ENCODE measurements at places on chromosomes 3 and 15. TPM values are rescaled to one million over a fixed set of nuclear protein-coding genes. Genes with fewer than 3 reads are reported as not detected.

Gene TMEM40
- total RNA-seq, result 1.2 TPM

Gene RAB5A
- 39.1 TPM for total RNA-seq

Gene TUSC7
- total RNA-seq, result not detected

Gene NTRK3
- 0.85 TPM for total RNA-seq

Gene KBTBD13
- 0.97 TPM for total RNA-seq

DNA sequence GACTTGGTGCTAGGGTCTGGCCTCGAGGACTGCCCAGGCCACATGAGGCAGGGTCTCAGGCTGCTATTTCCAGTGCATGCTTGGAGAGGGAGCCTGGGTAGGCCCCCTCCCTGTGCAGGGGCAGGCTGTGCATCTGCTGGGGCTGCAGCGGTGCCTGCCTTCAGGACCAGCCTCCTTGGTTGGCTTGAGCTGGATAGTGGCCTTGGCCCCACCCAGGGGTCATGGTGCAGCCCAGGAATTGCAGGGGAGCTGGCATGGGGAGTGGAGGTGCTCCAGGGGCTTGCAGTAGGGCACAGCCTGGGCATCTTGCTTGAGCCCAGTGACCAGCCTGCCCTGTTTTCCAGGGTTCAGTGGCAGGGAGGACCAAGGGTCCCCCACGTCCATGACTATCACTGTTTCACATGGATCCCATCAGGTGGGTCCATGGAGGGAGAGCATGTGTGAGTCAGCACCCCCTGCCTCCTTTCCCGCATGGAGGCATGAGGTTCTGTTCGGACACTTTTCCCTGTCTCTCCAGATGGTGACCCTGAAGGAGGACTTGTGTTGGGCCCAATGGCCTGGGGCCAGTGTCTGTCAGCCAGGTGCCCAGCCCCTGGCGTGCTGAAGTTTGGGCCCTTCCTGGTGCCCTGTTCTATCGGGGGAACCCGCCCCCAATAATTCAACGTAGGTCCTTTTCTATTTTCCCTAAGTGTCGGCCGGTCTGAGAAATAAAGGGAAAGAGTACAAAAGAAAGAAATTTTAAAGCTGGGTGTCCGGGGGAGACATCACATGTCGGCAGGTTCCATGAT is 218.6 kb downstream of the SNRPN start:
- DNase-seq, result no peak

GRCh38 chr3:97066531-97066930 is 252.1 kb downstream of the EPHA6 start:
- no peak for DNase-seq

DNA sequence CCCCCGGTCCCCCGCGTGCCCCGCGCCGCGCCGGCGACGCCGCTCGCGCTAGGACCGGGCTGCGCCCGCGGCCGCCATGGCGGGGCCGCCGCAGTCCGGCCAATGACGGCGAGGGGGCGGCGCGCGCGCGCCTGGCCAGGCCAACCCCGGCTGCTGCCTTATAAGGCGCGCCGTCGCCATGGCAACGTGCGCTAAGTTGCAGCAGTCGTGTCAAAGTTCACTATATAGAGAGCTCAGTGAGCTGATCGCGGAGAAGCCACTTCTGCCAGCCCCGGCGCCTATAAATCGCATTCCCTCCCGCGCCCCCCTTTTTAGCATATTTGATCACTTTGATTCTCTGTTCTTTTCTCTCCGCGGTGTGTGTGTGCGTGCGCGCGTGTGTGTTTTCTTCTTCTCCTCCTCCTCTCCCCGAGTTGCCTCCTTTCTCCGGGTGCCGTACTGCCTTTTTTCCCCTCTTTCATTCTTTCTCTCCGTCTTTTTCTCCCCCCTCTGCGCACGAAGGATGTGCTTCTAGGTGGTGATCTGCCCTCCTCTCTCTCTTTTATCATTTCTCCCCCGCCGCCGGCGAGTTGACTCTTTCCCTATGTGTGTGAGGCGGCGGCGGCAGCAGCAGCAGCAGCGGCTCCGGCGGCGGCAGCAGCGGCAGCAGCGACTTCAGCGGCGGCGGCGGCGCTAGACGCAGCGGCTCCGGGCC is at the start of gene NR2F2:
Gene NR2F2, plus strand, starts transcription at position 251 of the 694 bp plus-strand sequence. CDS start 1,406 bp downstream, outside the sequence.
- peak; percentile 93 for DNase-seq

DNA sequence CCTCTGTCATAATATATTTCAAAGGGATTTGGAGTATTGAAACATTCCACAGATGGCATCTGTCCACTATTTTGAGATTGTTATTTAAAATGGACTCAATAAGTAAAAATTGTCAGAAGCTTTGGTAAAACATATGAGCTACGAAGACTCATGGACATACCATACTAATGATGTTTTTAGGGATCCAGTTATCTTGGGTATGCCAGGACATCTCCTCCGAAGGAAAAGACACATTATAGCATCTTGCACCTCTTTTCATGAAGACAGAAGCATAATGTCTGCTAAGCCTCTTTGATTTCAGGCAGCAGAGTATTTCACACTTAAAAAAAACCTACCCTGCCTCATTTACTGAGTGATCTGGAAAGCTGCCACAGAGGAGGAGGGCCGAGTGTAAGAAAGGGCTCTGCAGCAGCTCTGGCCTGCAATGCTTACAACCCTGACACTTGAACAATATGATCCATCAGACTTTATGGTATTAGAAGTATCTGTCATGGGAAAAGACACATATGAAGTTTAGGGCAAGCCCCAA is 284.8 kb downstream of the TUSC7 start:
- no peak for DNase-seq

DNA sequence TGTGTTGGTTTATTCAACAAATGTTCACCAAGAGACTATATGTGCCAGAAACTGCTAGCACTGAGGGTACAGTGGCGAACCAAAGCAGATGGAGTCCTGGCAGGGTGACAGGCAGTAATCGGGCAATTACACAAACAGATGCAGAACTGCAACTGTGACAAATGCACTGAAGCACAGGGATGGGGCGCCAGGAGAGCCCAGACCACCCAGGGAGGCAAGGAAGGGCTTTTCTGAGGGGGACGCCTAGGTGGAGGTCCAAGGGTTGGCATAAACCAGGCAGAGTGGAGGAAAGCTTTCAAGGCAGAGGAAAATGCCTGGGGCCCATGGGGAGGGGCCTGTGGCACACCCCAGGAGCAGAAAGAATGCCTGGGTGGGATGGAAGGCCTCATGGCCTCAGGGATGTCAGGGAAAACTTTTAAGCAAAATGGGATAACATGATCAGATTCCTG is 5.5 kb downstream of the DIS3L start:
- DNase-seq, result no peak

DNA sequence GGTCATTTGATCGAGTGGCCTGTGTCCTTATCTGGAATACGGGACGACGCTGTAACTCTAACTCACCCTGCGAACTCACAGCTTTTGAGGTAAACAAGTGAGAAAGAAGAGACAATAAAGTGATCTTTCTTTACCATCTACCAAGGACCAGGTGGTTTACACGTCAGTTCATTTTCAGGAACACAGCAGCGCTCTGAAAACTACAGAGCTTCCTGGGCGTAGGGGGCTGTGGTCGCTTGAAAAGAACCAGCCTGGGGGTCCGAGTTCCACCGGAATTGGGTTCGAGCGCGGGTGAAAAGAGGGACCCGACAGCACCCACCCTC is 357 bp downstream of the KIAA1143 start:
- DNase-seq, result no peak

DNA sequence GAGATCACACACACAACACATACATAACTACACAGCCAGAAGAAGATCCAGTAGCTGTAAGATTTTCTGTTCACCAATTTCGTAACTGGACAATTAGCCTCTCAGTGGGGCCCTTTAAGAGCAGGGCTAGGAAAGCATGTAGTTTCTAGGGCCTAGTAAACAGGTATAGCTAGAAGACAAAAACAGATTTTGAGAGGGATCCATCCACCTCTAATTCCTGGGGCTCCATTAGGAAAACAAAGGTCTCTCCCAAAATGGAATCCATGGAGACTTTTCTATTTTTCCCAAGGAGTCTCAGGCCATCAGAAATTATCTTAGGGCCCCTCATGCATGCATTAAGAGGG is 10.5 kb downstream of the KIF15 start:
- no peak for DNase-seq

DNA sequence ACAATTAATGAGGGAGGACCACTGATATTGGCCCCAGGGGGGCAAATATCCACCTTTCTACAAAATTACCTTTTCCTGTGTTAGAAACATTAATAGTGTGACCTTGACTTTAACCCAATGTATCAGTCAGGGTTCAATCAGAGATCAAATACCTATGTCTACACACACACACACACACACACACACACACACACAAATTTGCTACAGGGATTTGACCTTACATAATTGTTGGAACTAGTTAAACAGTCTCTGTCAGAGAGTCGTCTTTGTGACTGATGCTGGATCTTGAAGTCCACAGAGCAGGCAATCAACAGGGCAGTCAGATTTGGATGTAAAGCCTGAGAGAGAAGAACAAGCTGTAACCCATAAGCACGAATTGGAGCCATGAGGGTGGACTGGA is 32.5 kb downstream of the TM4SF4 start:
- DNase-seq, result no peak

DNA sequence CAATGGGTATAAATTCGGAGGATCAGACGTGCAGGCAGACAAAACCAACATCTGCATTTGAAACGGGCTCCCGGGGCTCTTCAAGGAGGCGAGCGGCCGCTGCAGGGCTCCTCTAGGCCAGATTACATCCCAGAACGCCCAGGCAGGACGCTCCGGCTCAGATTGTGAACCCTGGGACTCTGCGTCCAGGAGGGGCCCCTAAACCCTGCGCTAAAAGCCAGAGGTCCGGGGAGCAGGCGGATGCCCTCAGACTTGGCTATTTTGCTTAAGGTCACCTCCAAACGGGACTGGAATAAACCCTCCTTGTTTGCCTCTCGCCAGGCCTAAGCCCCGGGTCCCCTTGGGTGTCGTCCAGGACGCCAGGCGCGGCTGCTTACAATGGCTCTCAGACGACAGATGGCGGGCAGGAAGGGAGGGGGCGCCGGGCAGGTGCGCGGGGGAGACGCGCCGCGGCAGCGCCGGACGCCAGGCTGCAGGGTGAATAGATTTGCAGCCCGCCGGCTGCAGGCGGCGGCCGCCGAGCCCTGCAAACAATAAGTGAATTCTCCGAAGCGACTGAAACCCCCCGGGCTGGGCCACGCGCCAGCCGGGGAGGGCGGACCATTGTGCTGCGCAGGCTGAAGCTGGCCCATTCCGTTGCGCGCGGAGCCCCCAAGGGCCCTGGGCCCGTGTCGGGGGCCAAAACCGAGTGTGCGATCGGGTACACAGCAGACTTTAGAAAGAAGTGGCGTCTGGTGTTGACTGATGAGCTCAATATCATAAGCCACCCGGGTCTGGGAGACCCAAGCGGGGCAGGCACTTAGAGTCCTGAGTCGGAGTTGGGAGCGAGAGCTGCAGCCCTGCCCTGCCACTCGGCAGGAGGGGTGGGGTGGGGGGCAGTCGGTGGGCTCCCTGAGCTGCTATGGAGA is 32.3 kb upstream of the AMOTL2 start:
- DNase-seq, result no peak

DNA sequence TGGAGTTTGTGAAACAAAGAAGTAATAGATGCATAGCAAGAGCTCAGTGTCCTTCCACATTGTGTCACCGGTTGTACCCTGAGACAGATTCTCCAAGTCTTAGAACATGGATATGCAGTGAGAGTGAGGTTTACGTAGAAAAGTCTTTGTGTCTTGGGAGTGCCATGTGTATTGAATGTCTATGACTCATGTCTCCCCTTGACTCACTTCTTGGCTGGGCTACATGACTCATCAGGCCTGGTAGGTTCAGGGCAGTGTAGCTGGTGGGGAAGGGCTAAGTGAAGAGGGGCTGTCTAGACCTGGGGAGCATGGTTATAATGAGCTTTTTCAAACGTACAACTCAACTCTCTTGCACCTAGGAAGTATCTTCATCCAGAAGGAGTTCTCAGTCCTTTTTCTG is 167.4 kb downstream of the GAP43 start:
- DNase-seq, result no peak

GRCh38 chr15:71202712-71203111 is 87.4 kb downstream of the THSD4 start:
- DNase-seq, result no peak

- no peak for DNase-seq
Measured at GRCh38 chr3:85102781-85103180, 144.0 kb downstream of the CADM2 start.

DNA sequence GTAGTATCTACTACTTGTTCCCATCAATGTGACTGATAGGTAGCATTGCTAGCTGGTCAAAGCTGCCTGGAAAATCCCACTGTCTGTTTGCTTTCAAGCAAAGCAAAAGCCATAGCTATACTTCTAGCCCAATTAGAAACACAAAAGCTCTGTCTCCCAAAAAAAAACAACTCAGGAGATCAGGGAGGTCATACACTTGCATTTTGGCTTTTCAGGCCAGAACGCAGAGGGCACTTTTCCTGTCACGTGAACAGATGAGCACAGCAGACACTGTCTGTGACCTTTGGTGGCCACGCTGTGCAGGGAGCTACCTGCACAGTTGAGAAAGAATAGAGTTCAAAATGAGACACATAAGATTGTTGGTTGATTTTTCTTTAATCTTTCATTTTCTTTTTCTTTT is 441.7 kb upstream of the PDZRN3 start:
- DNase-seq, result no peak

- DNase-seq, result no peak
Measured at GRCh38 chr3:25155652-25156471, 272.2 kb upstream of the RARB start.

- no peak for DNase-seq
Measured at GRCh38 chr3:61810953-61811497, 249.7 kb downstream of the PTPRG start.

DNA sequence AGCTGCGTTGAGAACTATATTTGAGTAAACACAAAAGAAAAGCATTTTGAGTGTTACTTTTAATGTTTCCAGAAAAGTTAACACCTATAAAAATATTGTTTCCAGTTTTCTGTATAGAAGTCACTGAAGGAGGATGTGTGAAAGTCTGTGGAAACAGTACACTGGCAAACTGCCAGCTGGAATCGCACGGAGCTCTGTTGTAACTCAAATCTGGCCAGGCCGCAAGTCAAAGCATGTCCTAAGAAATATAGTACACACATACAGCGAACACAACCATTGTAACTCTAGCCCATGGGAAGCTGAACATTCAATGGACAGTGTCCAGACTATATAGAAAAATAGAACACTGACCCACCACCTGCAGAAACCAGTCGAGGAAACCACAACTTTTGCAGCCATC is 657.2 kb downstream of the FHIT start:
- peak; percentile 60 for DNase-seq

- no peak for DNase-seq
Measured at GRCh38 chr3:68666429-68667136, 265.8 kb downstream of the TAFA4 start.

GRCh38 chr3:71723452-71724170 is 1.6 kb downstream of the EIF4E3 start:
- DNase-seq, result no peak

DNA sequence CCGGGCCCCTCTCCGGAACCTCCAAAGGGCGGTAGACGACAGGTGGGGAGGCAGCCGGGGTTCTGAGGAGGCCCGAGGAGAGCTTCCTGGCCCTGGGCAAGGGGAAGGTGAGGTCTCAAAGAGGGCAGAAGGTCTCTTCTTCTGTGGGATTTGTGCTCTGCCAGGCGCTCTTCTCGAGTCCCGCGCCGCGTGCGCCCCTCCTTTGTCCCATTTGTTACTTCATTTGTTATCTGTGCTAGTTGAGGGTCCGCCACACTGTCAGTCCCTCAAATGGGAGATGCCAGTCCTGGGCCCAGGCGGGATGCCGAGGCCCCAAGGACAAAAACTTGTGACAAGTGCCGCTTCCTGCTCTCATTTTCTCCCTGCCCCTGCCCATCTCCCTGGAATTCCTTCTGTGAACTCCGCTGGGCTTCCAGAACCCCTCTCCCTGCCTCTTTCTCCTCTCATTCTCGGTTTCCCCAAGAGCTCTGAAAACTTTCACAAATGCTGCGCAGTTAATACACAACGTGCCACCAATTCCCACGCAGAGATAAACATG is 1.5 kb downstream of the ST8SIA2 start:
- no peak for DNase-seq
